Chondrocyte (in vitro differentiated cells): ENCODE measurements at places on chromosomes 7 and 10. TPM values are rescaled to one million over a fixed set of nuclear protein-coding genes. Genes with fewer than 3 reads are reported as not detected.

The TMEM196 gene
- not detected in 3 replicates for total RNA-seq

The NAT16 gene
- total RNA-seq = not detected in 3 replicates

DNA sequence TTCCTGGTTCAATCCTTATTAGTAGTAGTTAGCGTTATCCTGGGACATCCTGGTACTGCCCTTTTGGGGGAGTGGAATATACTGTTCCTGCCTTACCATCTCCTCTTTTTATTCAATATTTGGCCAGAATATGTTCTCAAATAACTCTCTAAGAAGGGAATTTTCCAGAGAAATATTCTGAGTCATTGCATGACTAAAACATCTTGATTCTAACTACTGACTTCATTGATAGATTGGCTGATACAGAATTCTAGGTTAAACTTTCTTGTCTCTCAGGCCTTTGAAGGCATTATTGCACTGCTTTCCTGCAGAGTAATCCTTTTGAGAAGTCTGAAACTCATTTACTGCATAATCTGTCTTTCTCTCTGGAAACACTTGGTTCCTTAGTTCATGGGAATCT lies 275.5 kb upstream of the DGKB start:
- DNase-seq = no peak
- H3K27me3 ChIP-seq = no peaks in the 10 kb centered on the region
- H3K36me3 ChIP-seq = no peaks in the 10 kb centered on the region
- H3K4me3 ChIP-seq = no peak overlapping the region
- H3K4me1 ChIP-seq = peaks cover 7% of the 10 kb centered on the region

DNA sequence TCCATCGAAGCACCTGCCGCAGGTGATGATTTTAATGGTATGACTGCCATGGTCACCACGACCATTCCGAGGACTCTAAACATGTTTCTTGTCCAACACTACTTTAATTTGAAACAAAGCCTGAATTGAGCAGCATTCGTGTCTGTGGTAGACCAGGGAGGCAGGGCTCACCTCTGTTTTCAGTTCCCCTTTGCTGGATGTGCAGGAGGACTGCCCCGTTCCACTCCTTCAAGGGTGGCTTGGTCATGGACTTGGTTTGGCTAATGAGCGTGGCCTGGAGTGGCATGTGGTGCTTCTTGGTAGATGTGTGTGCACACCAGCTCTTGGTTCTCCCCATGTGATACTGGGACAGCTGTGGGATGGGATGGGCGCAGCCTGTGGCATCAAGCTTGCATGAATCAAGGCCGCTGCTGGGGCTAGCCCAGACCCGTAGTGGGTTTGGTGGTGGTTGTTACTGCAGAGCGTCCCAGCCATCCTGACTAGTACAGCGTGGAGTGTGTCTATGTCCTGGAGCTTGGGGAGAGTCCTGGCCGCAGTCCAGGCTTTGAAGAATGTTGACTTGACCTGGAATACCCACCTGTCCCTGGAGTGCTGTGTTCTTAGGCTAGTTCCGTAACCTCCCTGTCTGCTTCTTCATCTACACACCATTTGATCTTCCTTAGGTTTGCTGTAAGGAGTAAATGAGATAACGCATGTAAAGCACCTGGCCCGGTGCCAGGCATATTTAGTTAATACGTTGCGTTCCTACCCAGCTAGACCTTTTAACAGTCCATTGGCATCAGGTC lies 34.8 kb downstream of the MGMT start:
- H3K4me3 ChIP-seq = no peak overlapping the region
- no peak for DNase-seq
- H3K27ac ChIP-seq = no peak overlapping the region
- H3K4me1 ChIP-seq = no peaks in the 10 kb centered on the region

GRCh38 chr10:75889051-75889450 lies 457.6 kb downstream of the LRMDA start:
- H3K27ac ChIP-seq = no peak overlapping the region
- no peak overlapping the region for H3K4me3 ChIP-seq
- H3K4me1 ChIP-seq = no peaks in the 10 kb centered on the region
- H3K36me3 ChIP-seq = no peaks in the 10 kb centered on the region
- DNase-seq = no peak

The PAX4 gene
- total RNA-seq = not detected in 3 replicates

The PPP1R9A gene
- 1.5 to 5.3 TPM (median 4.1 TPM) in 3 replicates for total RNA-seq

GRCh38 chr10:126663328-126663727 lies 7.2 kb downstream of the C10orf90 start:
- no peak overlapping the region for H3K4me3 ChIP-seq
- H3K36me3 ChIP-seq = no peaks in the 10 kb centered on the region
- H3K27ac ChIP-seq = peak overlapping the region; percentile 92
- H3K27me3 ChIP-seq = peaks cover 1% of the 10 kb centered on the region

DNA sequence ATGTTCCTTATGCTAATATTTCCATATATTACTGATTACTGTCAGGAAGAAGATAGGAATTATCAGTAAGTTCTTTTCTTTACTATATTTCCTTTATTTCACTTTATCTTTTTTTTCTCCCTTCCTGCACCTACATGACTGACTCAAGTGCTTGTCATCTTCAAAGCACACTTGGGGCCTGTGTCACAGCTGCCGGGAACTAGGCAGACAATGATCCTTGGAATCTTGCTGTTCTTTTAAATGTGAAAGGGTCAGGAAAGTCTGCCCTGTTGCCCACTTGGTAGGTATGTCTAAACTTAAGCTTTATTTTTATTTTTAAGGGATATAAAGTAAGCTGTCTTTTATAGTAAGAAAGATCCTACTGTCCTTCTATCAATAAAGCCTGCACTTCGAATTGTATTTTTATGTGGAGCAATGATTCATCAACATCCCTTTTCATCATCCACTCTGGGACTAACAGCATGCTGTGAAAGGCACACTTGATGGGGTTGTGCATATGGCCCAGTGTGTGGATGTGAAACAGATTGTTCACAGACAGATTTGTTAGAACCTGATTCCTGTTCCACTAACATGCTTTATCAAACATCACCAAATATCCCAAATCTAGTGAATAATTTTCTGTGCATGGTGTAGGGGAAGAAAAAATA lies 556.9 kb downstream of the DNAJB9 start:
- no peak overlapping the region for H3K4me3 ChIP-seq
- H3K4me1 ChIP-seq = no peaks in the 10 kb centered on the region
- H3K27me3 ChIP-seq = no peaks in the 10 kb centered on the region
- H3K27ac ChIP-seq = no peak overlapping the region

DNA sequence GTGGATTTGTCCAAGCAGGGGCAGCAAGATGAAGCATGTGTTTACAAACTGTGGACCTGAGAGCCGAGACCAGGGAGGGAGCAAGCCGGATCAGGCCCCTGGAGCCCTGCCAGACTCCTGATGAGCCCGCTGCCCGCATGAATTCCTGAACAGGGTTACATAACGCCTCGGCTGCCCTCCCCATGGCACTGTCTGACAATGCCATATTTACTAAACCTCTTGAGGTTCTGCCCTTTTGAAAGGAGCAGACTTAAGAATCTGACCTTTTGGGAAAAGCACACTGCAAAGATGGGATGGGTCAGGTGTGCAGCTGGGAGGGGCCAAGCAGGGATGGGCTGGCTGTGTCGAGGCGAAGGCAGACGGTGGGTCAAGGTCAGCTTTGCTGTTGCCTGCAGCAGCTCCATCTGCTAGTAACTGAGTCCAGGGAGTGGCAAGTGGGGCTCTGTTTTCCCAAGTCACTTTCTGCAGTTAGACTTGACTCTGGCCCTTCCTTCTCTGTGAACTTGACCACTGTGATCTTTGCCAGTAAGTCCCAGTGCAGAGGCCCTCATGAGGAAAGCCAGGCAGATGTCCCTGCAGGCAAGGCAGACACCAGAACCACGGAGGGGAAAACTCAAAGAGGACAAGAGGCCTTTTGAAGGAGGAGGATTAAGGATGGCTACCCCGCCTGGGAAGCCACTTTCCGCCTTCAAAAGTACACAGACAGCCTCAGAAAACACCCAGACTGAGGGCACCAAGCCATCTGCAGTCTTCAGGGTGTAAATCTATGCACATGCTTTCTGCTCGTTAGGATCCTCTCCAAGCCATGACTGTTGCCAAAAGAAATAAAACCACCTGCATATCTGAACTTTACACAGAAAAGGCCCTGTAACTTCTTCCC lies 175.8 kb downstream of the TNS3 start:
- no peak for DNase-seq
- H3K4me1 ChIP-seq = peaks cover 60% of the 10 kb centered on the region
- H3K27me3 ChIP-seq = no peaks in the 10 kb centered on the region
- H3K27ac ChIP-seq = peak overlapping the region; percentile 67
- no peak overlapping the region for H3K4me3 ChIP-seq
- peaks cover 44% of the 10 kb centered on the region for H3K36me3 ChIP-seq

- DNase-seq = no peak
- H3K36me3 ChIP-seq = no peaks in the 10 kb centered on the region
- peak overlapping the region; percentile 94 for H3K27ac ChIP-seq
Measured at GRCh38 chr10:96850825-96851224, 18.7 kb downstream of the LCOR start.

The SEMA4G gene
- 4.8 to 8.0 TPM (median 7.9 TPM) in 3 replicates for total RNA-seq

- H3K4me1 ChIP-seq = no peaks in the 10 kb centered on the region
- H3K27ac ChIP-seq = no peak overlapping the region
- no peak for DNase-seq
- H3K36me3 ChIP-seq = no peaks in the 10 kb centered on the region
- no peak overlapping the region for H3K4me3 ChIP-seq
- no peaks in the 10 kb centered on the region for H3K27me3 ChIP-seq
Measured at GRCh38 chr7:106080300-106080987, 31.7 kb downstream of the SYPL1 start.

GRCh38 chr7:25710959-25711358 lies 441.0 kb upstream of the NFE2L3 start:
- no peaks in the 10 kb centered on the region for H3K27me3 ChIP-seq
- no peak overlapping the region for H3K4me3 ChIP-seq
- H3K36me3 ChIP-seq = peaks cover 4% of the 10 kb centered on the region
- no peak overlapping the region for H3K27ac ChIP-seq
- H3K4me1 ChIP-seq = peaks cover 46% of the 10 kb centered on the region
- no peak for DNase-seq

The KCP gene
- total RNA-seq = 1.3 to 1.5 TPM in 2 of 3 replicates, not detected in the other

The BLNK gene
- not detected in 3 replicates for total RNA-seq

- H3K36me3 ChIP-seq = no peaks in the 10 kb centered on the region
- H3K27ac ChIP-seq = no peak overlapping the region
- H3K4me3 ChIP-seq = no peak overlapping the region
- H3K4me1 ChIP-seq = no peaks in the 10 kb centered on the region
Measured at GRCh38 chr7:148110097-148110868, 480.3 kb upstream of the C7orf33 start.

The SYCE1 gene
- 0.27 TPM in 1 of 3 replicates, not detected in the others for total RNA-seq

DNA sequence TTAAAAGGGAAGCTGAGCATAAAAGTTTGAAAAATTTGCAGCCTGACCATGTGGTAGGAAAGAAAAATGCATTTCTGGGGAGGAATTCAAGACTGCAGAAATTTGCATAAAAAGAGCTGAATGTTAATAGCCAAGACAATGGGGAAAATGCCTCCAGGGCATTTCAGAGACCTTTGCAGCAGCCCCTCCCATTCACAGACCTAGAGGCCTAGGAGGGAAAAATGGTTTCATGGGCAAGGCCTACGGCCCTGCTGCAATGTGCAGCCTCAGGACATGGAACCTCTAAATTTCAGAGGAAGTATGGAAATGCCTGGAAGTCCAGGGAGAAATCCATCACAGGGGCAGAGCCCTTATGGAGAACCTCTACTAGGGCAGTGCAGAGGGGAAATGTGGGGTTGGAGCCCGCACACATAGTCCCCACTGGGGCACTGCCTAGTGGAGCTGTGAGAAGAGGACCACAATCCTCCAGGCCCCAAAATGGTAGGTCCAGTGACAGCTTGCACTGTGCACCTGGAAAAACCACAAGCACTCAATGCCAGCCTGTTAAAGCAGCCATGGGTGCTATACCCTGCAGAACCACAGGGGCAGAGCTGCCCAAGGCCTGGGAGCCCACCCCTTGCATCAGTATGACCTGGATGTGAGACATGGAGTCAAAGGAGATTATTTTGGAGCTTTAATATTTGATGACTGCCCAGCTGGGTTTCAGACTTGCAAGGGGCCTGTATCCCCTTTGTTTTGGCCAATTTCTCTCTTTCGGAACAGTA lies 243.8 kb downstream of the DNAJB9 start:
- H3K36me3 ChIP-seq = no peaks in the 10 kb centered on the region
- H3K4me1 ChIP-seq = no peaks in the 10 kb centered on the region
- H3K4me3 ChIP-seq = no peak overlapping the region
- peak; percentile 46 for DNase-seq
- no peak overlapping the region for H3K27ac ChIP-seq

The PNLIP gene
- not detected in 3 replicates for total RNA-seq
